Suppressor macrophage treated with lipopolysaccharide for 1 hour (primary cell): ENCODE measurements at places on chromosomes 6 and 20.

GRCh38 chr20:21559305-21559704 lies 45.4 kb upstream of the NKX2-2 start:
- no peak for DNase-seq

GRCh38 chr6:127120023-127120786 lies 1.7 kb downstream of the RSPO3 start:
- DNase-seq: no peak

- no peak for DNase-seq
Observed at GRCh38 chr6:121806116-121806515, 370.7 kb downstream of the GJA1 start.

DNA sequence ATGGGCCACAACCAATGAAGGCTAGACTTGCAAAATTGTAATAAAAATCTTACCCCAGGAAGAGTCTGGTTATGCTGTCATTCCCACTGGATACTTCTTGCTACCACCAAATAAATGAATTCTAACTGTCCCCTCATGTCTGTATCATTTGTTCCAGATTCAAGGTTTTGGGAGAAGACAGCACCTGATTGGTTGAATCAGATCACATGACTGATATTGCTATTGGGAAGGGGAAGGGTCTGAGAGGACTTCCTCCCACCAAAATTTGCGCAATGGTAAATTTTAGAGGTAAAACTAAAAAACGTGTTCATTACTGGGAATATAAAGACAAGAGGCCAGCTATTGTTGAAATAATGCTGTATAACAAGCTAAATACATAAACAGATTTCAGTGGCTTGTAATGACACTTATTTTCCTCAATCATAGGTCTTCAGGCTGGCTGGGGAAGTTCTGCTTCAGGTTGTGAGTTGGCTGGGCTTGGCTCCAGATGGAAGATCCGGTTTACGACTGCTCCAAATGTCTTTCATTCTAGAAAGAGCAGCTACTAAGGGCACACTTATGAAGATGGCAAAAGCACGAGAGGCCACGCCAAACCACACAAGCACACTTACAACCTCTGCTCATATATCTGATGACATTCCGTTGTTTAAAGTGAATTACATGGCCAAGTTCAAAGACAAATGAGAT lies 27.1 kb upstream of the TASP1 start:
- no peak for DNase-seq
